ENCODE measurements at places on chromosomes 6 and 20.

GRCh38 chr6:47844881-47845280 is 63.0 kb downstream of the OPN5 start:
- no peak for DNase-seq

DNA sequence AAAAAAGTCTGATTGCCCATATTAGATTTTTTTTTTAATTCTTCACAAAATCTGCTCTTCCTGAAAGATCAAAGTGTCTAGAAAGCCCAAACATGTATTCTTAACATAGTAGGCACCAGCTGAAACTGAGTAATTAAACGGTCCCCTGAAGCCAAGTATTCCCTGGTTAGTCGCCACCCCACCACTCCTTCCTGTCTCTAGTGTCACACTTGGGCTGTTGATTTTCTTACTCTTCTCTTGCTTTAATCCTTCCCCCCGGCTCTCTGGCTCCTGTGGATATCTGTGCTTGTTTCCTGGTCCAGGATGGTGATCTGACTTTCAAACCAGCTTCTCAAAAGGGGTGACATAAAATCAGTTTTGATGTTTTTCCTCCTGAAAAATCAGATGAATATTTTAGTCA is 162.9 kb downstream of the QKI start:
- DNase-seq, result no peak

DNA sequence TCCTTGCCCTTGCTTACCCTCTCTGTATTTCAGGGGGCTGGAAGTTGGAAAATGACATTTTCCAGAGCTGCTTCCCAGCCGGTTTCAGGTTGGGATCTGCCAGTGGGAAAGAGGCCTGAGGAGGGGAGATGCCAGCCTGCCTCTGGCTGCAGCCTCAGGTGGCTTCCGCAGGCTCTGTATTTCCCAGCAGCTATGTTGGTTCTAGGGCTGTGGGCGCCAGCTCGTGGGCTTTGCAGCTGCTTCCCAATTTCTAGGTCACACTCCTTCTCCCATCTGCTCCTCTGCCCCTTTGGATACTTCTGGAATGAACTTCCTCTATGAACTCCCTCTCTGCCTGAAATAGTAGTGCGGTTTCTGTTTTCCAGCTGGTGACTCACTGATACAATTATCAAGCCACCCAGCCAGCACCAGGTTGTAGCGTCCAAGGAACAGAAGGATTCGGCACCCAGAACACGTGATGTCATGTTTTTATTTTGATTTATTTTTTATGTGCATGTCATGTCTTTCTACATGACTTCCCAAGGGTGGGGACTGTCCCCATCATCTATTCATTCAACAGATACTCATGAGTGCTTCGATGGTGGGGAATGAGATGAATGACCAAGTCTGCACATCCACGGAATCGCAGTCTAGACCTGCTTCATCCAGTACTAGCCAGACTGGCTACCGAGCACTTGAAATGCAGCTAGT is 38.0 kb downstream of the TGM2 start:
- peak; percentile 26 for DNase-seq

DNA sequence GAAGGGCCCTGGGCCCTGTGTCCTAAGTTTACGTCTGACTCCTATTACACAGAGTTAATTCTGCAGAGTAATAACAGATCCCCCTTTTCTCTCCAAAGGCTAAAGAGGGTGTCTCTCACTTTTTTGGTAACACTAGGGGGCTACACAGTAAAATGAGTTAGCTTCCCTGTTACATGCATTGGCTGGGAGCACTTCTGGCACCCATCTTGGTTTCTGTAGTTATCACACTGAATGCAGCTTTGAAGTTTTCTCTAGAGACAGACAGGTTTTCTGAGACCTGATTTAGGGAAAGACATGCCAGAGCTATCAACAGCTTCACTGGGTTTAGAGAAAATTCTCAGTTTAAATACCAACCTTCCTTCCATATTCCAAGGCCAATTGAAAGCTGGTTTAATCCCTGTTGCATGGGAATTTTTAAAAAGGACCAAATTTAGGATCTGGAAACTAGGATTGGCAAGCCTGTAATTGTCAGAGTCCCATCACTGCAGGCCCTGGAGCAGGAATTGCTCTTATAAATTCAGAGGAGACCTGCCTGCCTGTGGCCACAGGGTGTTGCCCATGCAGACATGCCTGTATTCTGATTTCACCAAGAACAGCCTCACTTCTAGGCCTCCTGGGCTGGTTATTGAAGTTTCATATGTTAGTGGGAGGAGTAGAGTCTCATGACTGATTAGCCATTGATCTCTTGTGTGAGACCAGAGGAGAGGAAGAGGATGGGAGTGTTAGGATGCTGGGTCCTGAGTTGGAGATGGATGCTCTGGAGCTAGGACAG is 29.4 kb downstream of the RNF8 start:
- DNase-seq, result no peak

- DNase-seq, result no peak
Observed at GRCh38 chr20:11777387-11778205, 140.1 kb upstream of the BTBD3 start.

- DNase-seq, result no peak
Observed at GRCh38 chr6:111614833-111615582, 9.3 kb upstream of the TRAF3IP2 start.

DNA sequence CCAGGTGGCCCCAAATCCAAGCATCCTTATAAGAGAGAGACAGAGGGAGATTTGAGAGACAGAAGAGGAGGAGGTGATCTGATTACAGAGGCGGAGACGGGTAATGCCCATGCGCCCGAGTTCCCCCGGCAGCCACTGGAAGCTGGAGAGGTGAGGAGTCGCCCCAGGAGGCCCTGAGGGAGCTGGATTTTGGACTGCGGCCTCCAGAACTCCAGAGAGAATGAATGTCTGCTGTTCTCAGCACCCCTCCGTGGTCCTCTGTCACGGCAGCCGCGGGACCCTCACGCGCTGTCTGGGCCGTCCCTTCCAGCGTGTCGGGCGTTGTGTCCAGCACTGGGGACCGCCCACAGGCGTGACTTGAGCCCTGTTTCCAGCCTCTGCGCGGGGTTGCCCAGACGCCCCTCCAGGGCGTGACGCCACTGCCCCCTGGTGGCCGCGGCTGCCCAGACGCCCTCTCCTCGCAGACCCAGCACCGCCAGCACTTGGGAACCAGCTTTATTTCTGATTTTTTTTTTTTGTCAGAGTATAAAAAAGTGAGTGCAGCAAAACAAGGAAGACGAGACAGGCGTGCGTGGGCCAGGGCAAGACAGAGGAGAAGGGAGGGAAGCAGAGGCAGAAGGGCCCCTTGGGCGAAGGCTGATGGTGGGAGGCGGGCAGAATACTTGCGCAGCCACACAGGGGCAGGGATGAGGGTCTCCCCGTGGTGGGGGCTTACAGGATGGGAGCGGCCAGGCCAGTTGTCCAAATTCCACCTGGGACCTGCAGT is 4.1 kb upstream of the ZNF512B start:
- DNase-seq, result peak; percentile 62

GRCh38 chr6:124434421-124434820 is 527.8 kb upstream of the RNF217 start:
- DNase-seq, result no peak

DNA sequence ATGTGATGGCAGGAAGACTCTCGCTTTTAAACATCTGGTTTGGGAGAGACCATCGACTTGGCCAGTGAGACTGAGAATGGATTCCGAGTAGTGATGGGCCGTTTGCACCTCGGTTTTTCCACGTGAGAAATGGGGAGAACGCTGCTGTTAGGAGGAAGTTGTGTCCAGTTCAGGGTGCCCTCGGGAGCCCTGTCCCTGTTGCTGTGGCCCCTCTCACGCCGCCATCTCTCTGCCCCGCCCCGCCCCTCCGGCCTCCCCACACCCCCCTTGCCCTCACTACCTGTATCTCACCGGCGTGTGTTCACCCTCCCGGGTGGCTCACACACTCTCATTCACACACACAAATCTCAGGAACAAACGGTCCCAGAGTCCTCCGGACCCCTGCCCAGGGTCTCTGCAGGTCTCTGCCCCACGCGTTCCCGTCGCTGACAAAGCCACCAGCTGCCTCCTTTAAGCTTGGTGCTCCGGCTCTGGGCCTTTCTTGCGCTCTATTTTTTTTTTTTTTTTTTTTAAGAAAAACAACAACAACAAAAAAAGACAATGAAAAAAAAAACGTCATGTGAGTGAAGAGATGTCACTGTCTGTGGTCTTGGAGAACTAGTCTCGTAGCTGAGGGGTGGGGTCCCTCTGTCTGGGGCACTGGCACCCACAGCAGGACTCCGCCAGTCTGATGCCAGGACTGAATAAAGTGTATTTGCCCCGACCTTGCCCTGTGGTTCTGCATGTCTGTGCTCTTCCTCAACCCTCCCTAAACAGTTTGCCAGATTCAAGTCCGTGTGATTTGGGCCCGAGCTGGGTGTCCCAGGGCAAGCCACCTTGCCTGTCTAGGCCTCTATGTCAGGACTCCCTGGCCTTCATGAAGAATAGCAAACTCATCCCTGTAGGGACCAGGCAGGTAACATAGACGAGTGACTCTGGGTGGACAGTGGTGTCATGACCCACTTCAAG is 2.9 kb downstream of the SOX12 start:
- DNase-seq, result no peak

DNA sequence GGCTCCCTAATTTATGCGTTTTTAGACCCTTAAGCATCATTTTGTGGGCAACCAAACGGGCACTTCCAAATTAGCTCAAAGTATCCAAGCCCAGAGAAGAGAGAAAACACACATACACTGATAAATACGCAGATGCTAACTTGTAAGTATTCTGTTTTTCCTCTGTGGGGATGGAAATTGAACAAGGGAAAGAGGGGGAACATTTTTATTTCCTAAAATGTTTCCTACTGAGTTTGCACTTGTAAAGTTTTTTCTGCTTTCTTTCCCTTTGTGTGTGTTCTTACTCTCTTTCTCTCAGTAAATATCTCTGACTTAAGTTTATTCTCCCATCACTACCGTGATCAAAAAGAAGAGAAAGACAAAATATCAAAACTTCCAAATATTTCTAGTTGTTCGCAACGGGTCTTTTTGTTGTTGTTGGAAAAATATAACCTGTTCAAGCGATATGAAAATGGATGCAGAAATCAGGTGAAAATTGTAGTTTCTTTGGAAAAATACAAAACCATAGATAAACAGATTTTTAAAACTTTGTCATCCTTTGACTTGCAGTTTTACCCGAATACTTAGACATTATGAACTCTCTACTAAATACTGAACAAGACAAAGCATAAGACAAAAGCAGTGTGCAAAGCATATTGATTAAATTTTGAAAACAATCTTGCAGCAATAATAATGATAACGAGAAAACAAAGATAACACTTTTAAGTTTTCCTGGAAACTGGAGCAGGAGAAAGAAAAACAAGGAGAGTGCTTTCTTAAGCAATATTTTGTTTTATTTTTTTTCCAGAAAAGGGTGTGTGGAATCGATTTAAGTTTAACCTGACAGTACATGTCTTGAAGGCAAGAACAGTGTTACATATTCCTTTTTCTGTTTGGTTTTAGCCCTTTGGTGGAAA is 1.0 kb upstream of the NKX2-4 start:
- no peak for DNase-seq

DNA sequence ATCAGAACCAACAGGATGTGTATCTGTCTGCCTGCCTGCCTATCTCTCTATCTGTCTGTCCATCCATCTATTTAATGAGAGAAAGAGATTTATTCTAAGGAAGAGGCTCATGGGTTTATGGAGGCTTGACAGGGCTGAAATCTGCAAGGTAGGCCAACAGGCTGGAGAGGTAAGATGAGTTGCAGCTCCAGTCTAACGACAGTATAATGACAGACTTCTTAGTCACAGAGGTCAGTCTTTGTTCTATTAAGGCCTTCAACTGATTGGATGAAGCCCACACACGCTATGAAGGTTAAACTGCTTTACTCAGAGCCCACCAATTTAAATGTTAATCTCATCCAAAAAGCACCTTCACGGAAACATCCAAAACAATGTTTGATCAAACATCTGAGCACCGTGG is 100.3 kb upstream of the ENPP5 start:
- DNase-seq, result no peak

GRCh38 chr6:11298651-11299420 is 66.4 kb upstream of the NEDD9 start:
- DNase-seq, result no peak

GRCh38 chr6:43077333-43077809 is 1.3 kb downstream of the PTK7 start:
- DNase-seq, result no peak

- no peak for DNase-seq
Observed at GRCh38 chr6:127630800-127631199, 53.8 kb downstream of the C6orf58 start.

DNA sequence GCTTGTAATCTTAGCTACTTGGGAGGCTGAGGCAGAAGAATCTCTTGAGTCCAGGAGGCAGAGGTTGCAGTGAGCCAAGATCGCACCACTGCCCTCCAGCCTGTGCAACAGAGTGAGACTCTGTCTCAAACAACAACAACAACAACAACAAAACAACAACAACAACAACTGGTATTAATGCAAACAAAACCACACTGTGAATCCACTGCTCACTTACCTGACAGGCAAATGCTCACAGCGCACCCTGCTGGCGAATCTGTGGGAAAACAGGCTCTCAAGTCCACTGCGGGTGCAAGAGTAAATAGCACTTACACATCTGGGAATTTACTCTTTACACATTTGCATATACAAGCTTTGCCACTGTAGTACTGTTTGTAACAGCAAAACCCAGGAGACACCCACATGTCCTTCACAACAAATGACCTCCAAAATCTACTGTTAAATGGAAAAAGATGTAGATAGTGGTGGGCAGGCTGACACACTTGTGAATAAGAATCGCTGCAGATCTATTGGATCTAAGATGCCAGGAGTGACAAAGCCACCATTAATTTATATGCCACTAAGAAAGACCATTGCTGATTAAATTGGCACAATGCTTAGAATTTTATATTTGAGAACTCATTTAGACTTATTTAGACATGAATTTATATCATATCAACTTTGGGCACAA is 29.3 kb downstream of the NSFL1C start:
- peak; percentile 71 for DNase-seq

DNA sequence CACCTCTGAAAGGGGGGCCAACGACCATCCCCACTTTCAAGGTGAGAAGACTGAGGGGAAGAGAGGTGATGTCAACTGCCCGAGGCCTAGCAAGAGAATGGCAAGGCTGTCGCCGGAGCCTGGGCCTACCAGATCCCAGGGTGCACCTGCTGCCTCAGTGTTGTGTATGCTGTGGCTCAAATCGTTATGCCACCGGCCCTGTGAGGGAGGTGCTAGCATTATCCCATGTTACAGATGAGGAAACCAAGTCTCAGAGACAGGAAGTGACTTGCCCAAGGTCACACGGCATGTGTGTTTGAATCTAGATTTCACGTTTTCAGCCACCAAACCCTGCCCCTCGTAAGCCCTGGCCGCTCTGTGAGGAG is 152.5 kb downstream of the CEBPB start:
- no peak for DNase-seq

DNA sequence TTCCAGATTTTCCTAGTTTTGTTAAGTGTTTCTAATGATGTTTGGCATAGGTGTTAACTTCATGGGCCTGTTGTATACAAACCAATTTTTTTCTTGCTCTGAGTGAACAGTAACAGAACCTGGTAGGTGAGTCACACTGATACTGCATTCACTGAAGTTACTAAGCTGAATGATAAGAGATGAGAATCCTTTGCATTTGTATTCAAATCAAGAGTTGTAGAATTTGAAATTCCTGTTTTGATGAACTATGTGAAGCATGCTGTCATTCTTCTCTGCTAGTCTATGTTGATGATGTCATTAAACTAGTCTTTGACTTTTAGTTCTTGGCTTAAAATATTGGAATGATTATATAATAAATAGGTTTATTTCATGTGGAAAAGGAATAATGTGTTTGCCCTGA is 37.9 kb downstream of the PTPRA start:
- no peak for DNase-seq

Data from HCT116 (cell line).